ENCODE measurements at places on chromosomes 6 and 20. TPM values are rescaled to one million over a fixed set of nuclear protein-coding genes. Genes with fewer than 3 reads are reported as not detected.

GRCh38 chr6:36825994-36826393 lies 13.2 kb downstream of the CPNE5 start:
- DNase-seq, result peak; percentile 4

DNA sequence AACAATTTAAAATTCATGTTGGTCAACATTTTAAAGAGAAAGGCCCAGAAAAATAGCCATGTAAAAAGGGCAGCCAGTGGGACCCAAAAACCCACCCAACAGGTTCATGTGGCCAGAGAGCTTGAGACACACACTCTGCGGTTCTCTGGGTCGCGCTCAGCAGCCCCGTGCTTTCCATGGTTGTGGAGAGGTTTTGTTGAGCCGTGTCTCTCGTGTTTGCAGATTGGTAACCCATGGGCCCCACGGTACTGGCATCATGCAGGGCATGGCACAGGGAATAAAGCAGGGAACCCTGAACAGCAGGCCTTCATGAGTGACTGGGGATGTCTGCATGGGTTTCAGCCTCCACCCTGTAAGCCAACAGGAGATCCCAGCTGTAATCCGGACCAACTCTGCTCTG lies 127.7 kb upstream of the CST7 start:
- DNase-seq, result no peak

GRCh38 chr20:57573242-57573641 lies 12.3 kb downstream of the PCK1 start:
- DNase-seq, result no peak

GRCh38 chr6:34332251-34333198 lies 59.9 kb downstream of the NUDT3 start:
- no peak for DNase-seq

GRCh38 chr20:47257256-47257655 lies 99.2 kb downstream of the ZMYND8 start:
- DNase-seq, result no peak

FAXC gene
- not detected for total RNA-seq

GLYATL3 gene
- total RNA-seq, result not detected

Data from heart left ventricle (tissue), 16 donors.